ENCODE measurements at places on chromosomes 11 and 22.

DNA sequence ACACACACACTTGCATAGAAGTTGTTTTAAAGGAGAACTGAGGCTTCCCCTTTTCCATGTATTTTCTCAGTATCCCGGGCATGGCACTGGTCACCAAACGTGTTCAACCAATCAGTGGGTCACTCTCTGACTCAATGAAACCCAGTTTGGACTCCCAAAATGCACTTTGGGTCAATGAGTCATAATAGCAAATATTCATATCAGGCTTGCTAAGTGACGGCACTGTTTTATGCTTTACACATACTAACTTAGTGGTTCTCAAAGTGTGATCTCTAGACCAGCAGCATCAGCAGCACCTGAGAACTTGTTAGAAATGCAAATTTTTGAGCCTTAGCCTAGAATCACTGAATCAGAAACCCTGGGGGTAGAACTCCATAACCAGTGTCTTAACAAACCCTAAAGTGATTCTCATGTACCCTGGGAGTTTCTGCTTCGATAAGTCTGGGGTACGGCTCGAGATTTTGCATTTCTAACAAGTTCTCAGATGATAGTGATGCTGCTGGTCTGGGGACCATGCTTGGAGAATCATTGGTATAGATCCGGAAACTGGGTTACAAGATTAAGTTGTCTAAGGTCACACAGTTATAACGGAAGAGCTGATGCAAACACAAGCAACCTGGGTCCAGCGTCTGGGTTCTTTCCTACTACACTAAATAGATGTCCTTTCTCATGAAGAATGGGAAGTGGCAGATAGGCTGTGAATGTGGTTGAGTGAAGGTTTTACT lies 35.6 kb downstream of the ETS1 start:
- DNase-seq = no peak

GRCh38 chr11:26191193-26191592 lies 140.7 kb upstream of the ANO3 start:
- no peak for DNase-seq

GRCh38 chr11:5604896-5605295 lies 8.5 kb downstream of the TRIM6 start:
- DNase-seq = no peak

DNA sequence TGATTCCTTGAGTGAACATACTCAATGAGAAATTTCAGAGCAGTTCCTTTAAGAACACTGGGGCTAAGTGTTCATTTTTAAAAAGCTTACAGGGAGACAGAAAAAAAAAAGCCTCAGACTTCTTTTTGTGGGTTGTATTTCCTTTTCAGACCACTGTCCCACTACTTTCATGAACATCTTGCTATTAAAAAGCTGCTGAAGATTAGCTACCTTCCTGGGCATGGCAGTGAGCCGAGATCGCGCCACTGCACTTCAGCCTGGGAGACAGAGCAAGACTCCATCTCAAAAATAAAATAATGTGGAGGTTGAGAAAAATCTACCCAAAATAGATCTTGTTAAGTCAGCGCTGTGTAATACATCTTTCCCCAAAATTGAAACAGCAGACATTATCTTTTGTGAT lies 10.8 kb downstream of the TRAF6 start:
- no peak for DNase-seq

DNA sequence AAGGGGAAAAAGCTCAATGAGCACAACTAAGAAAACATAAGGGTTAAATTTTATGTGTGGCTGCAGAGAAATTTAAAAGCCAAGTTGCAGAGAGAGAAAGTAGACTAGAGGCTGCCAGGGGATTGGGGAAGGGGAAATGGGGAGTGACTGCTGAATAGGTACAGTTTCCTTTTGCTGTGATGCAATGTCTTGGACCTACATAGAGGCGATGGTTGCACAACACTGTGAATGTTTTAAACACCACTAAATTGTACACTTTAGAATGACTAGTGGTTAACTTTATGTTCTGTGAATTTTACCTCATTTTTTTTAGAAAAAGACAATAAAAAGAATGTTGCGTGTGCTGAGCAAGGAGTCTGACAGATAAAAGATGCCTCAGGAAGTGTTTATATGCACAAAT lies 36.5 kb downstream of the TENM4 start:
- no peak for DNase-seq

- no peak for DNase-seq
These were observed 1.8 kb downstream of the AHNAK start for GRCh38 chr11:62544581-62545436.
